Suprapubic skin (tissue), 4 donors: ENCODE measurements at places on chromosomes 7 and 10. TPM values are rescaled to one million over a fixed set of nuclear protein-coding genes. Genes with fewer than 3 reads are reported as not detected.
A peak's percentile ranks its signal among the peaks of the same experiment; 100 is the strongest.

DNA sequence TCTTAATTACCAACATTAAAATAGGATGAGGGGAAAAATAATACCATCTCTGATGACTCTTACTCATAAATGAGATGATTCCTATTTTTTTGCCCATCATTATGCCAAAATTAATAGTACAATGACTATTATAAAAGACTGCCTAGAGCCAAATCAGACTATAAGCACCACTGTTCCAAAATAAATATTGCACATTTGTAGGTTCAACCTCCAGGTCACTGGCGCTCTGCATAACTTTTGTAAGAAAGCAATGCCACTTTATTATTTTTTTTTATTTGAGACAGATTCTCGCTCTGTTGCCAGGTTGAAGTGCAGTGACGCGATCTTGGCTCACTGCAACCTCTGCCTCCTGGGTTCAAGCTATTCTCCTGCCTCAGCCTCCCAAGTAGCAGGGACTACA lies 142.5 kb upstream of the SP8 start:
- DNase-seq: no peak

DNA sequence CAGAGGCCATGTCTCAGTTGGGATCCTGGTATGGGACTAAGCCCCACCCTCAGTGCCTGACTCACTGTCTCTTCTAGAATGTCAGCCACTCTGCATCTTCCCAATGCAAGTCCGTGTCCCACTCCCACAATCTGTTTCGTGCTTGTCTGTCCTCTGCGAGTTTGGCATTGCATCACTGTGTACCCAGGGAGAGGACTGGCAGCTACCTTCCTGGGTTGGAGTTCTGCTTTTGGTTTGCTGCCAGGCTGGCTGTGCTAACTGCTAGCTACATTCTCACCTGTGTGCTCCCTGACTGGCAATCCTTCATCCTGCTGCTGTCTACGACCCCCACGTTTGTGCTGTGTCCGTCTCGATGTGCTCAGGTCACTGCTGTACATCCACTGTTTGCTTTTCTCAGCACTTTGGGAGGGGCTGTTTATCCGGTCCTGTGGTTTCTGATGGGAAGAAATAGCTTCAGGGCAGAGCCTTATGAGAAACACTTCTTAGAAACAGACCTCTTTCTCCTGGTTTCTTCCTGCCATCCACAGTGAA lies 56.0 kb upstream of the GLI3 start:
- DNase-seq: no peak

GRCh38 chr7:26055241-26055640 lies 96.8 kb upstream of the NFE2L3 start:
- no peak for DNase-seq

DNA sequence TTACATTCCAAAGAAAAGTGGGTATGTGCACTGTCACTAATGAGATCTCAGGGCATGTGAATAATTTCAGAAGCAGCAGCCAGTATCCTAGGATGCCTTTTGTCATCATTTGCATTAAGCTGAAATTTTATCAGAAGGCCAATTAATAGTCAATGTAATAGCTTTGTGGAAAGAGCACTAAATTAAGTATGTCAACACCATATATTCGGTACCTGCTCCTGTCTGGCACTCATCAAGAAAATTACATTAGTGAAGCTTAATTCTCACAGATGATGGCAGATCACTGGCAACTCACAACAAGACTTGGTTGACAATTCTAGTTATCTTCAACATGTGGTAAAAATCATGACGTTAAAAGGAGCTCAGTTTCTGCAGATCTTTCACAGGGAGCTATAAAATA lies 271.4 kb downstream of the PARD3 start:
- no peak for DNase-seq

- DNase-seq: no peak
These were observed 252.2 kb downstream of the NSUN6 start for GRCh38 chr10:18399158-18399557.

- no peak for DNase-seq
These were observed 505.1 kb downstream of the INHBA start for GRCh38 chr7:41197769-41198168.

GRCh38 chr10:44427479-44427878 lies 42.6 kb upstream of the CXCL12 start:
- DNase-seq: no peak

DNA sequence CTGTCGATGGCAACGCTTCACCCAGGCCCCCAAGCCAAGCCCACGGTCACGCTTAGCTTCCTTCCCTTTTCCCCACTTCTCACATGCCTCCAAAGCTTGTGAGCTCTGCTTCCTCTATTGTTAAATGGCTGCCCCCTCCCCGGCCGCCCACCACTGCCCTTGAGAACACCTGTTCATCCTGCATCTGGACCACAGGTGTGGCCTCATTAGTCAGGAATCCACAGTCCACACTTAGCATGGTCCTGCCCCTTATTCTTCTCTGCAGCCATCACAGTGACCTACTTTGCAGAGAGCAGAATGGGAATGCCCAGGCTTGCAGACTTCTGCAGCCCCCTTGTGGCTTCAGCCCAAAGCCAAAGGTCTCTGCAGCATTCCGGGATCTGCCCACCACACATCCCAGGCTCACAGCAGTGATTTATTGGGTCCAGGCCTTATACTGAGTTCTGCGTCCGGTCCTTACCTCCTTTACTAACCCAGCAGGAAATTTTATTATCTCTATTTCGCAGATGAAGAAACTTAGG lies 66.9 kb downstream of the PTPRE start:
- no peak for DNase-seq

DNA sequence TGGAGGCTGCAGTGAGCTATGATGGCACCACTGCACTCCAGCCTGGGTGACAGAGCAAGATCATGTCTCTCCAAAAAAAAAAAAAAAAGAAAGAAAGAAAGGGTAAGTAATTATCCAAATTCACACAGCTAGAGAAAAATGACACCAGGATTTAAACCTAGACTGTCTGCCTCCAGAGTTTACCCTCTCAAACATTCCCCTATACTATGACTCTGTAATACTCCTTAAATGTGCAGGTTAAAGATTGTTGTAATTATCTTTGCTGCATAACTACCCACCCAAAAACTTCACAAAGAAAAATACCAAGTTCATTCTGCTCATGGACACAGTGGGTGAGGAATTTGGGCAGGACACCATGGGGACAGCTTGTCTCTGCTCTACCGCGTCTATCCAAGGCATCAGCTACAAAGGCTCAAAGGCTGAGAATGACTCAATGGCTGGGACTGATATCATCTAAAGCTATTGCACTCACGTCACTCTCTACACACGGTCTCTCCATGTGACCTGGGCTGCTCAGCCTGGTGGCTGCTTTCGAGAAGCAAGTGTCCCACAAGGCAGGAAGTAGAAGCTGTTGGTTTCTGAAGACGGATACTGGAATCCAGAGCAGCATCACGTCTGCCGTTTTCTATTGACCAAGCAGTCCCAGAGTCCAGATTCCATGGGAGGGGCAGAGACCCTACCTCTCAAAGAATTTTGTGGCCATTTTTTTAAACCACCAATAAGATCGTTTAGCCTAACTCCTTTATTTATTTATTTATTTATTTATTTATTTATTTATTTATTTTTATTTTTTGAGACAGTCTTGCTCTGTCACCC lies 185.7 kb upstream of the AUTS2 start:
- DNase-seq: peak; percentile 73

DNA sequence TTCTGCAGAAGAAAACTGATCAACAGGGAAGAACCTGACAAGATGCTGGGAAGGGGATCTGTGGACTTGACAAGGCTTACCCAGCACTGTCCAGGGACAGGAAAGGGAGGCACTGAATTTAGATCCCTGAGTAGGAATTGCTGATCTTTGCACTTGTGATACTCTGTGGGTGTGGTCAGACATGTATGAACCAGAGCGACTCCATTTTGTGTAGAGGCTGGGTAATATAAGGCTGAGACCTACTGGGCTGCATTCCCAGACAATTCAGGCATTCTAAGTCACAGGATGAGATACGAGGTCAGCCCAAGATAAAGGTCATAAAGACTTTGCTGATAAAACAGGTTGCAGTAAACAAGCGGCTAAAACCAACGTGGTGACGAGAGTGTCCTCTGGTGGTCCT lies 60.7 kb downstream of the CCDC3 start:
- no peak for DNase-seq

DNA sequence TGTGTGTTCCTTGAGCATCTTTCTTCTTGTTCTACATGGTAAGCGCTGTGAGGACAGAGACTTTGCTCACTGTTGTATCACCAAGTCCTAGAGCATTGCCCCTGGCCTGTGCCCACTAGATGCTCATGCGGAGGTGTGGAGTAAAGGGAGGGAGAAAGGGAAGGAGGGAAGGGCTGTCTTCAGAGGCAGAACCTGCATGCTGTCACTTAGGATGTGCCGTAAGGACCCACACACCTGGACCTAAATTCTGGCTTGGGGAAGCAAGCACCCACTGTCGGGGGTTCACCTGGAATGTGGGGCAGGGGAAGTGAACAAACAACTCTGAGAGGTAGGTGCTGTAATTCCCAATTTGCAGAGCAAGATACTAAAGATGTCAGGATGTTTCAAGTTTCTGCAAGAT lies 129.5 kb downstream of the PTPN20 start:
- peak; percentile 10 for DNase-seq

GRCh38 chr10:133565441-133566294 lies at the start of gene SYCE1:
TSS of gene SYCE1 (minus strand) at chr10:133565583. CDS start at chr10:133565529, 54 bp downstream.
- DNase-seq: peak; percentile 88

GRCh38 chr7:23105086-23105643 lies 420 bp upstream of the KLHL7 start:
- no peak for DNase-seq

- no peak for DNase-seq
These were observed 156.3 kb upstream of the TMEM106B start for GRCh38 chr7:12054830-12055229.

DNA sequence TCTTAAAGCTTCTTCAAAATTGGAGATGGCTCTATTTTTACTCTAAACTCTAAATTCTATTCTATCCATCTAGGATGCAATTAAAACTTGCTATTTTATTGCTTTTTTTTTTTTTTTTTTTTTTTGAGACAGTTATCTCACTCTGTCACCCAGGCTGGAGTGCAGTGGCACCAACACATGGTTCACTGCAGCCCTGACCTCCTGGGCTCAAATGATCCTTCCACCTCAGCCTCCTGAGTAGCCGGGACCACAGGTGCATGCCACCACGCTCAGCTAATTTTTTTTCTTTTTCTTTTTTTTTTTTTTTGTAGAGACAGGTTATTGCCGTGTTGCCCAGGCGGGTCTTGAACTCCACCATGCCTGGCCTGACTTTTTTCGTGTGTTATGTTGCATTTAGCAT lies 41.2 kb downstream of the DNAJC1 start:
- no peak for DNase-seq

DNA sequence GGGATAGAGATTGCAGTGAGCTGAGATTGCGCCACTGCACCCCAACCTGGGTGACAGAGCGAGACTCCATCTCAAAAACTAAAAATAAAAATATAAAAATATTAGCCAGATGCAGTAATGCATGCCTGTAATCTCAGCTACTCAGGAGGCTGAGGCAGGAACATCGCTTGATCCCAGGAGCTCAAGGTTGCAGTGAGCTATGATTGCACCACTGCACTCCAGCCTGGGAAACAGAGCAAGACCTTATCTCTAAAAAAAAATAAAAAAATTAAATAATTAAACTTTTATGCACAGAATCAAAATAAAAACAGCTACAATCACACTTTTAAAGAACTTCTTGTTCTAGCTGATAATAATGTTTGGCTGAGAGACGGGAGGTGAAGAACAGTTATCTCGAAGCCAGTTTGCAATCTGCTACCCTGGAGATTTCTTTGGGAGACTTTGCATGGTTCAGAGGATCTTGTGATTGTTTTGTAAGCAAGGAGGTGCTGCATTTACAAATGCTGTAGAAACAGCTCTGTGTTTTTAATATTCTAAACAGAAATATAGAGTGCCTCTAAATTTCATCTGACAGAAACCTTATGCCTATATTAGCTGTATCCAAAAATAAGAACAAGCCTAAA lies 19.9 kb upstream of the MACROH2A2 start:
- no peak for DNase-seq

- DNase-seq: no peak
These were observed 123.8 kb downstream of the KCNMA1 start for GRCh38 chr10:77513781-77514331.

DNA sequence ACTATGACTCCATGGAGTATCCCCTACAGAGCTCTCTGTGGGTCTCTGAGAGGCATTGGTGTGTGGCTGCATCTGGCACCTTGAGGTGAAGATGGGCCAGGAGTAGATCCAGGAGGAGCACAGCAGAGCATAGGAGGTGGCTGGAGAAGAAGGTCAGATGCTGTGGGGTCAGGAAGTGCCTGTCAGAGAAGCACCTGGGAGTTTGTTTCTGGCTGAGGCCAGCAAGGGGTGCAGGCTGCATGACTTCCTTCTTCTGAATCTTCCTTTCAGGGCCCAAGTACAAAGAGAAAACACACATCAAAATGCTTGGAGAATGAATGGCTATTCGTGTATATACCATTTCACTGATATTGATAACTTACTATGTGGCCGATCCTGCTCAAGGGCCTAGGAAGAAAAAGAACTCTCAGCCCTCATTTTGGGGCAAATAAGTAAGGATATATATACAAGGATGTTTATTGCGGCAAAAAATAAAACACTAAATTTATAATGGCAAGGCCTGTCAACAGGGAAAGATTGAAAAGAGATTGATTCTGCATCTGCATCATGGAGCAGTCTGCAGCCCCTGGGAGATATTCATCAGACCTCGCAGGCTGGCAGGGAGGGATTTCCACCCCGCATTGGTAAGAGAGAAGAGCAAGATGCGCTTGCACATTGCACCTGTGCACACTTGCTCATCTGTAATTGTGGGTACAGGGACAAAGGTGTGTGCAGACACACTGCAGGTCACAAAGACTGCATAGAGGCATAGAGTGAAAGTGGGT lies 39.2 kb downstream of the PTPRE start:
- DNase-seq: no peak

- DNase-seq: no peak
These were observed 455.5 kb downstream of the PHTF2 start for GRCh38 chr7:78253850-78254725.

CPN1 gene
- not detected for total RNA-seq

KNDC1 gene
- total RNA-seq: 0.08 TPM

NUDT13 gene
- total RNA-seq: 0.86 TPM

SLC16A9 gene
- 0.81 TPM for total RNA-seq

VWA2 gene
- total RNA-seq: 31.0 TPM
